ENCODE measurements at places on chromosomes 1 and 21.

DNA sequence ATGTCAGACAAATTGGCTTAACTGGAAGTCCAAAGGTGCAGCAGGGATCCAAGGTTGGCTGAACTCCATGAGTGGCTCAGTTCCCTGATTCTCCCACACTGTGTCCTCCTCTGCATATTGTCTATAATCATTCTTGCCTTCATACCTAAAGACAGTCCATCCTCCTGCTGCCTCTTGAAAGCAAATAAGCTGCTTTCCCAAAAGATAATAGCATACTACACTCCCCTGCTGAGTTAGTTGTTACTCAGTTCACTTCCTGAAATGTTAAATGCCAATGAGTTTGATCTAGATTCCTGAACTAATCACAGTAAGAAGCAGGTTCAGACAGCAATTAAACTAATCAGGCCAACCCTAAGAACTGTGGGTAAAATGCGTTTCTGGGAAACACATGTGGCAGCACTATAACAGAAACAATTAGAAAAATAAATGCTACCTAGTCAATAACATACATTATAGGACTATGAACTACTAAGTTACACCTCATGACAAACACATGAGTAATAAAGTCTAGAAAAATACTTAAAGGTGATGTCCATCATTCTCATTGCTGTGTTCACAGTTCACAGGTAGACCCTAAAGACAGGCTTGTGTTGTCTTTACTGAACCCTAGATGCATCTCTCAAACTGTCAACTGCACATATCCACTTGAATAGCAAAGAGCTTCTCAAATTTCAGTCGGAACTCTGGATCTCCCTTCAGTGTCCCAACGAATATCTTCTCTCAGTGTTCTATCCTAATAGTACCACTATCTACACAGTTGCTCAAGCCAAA, 50.8 kb upstream of the BOLA1 start:
- no peak for DNase-seq

- no peak for DNase-seq
Measured at GRCh38 chr1:215399787-215400186, 167.3 kb upstream of the KCTD3 start.

DNA sequence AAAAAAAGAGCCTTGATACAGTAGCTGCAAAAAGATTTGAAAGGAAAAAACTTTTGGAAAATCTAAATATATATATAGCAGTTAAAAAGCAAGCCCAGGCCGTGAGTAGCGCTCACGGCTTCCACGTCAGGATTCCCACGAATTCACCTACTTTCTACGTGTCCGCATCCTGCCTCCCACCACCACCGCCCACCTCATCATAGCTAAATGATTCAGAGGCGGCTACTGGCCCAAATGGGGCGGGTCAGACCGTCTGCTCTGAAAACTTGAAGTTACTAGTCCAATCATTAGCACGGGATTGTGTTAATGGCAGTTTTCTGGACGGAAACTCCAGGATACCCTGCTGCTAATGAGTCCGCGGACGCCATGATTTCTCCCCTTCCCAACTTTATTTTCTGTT, 1.3 kb upstream of the CCSAP start:
- DNase-seq, result no peak

DNA sequence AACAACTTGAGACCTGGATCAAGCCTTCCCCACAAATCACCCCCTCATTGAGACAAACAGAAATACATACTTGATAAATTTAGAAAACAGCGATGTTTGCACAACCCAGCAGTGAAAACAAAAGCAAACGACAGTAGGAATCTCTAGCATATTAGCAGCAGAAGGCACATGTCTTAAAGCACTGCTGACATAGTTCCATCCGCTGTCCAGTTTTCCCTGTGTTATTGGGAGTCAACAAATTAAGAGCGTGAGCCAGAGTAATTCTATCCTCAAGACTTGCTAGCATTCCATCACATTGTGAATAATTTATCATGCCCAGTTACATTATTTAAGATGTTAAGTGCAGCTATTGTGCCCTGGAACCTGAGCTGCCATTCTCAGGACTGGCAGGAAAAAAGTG, 55.3 kb downstream of the IGSF5 start:
- DNase-seq, result no peak

DNA sequence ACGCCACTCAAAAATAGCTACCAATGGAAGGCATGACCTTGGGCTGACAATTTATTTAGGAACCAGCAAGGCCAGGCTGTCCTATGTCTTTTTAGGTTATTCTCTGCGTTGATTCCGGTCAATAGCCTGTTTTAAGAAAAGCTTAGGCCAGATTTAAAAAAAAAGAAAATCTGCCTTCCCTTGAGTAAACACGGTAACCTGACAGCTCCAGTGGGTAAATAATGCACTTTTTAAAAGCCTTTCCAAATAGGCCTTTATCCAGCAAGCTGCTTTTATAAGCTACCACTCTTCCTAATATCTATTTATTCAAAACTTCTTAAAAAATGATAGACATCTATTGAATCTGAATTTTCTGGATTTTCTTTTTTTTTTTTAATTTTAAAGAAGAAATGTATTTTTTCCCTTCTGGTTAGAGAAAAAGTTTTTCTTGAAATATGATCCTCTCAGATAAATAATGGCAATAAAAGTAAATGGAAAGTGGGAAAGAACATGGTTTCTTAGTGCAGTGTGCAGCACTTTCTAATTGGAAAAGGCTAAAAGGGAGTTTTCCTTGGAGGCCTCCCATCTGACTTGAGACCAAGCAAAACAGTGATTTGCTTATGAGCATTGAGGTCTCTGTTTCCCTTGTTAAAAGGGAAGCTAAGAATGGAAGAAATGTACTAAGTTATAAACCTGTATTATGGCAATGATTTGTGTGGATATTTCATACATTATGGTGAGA, 281.0 kb upstream of the RUNX1 start:
- no peak for DNase-seq

DNA sequence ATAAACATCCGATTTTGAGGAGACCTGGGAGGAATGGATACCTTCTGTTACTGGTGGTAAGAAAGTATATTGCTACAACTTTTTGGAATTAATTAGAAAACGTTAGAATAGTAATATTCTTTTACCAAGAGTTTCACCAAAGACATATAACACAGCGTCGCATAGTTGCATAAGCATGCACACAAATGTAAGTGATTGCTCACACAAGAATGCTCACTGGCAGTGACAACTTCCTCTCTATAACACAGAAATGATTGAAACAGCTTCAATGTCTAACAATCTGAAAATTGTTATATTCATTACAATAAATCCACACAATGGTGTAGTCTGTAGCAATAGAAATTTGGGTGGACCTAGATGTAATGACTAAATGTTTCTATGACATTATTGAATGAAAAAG, 998.6 kb downstream of the TTLL7 start:
- no peak for DNase-seq

Measured in NCI-H1105 (cell line).